ENCODE measurements at places on chromosomes 3 and 15.

- DNase-seq: no peak
Observed at GRCh38 chr3:197327701-197328100, 29.3 kb upstream of the DLG1 start.

DNA sequence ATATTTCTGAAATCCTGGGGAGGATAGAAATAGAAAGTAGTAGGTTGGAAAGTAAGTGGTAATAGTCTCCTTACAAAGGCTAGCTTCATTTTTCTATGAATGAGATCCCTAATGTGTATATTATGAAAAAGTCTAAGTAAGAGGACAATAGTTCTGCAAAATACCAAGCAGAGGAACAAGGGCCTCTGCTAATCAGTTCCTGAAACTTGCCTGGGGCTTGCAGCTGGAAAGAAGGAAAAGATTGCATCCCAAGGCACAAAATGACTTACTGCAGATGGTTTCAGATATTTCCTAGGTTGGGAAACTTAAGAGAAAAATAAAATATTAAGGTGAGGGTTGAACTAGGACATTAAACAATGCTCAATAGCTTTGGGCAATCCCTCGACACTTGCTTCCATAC lies 293.6 kb downstream of the GAP43 start:
- DNase-seq: no peak

DNA sequence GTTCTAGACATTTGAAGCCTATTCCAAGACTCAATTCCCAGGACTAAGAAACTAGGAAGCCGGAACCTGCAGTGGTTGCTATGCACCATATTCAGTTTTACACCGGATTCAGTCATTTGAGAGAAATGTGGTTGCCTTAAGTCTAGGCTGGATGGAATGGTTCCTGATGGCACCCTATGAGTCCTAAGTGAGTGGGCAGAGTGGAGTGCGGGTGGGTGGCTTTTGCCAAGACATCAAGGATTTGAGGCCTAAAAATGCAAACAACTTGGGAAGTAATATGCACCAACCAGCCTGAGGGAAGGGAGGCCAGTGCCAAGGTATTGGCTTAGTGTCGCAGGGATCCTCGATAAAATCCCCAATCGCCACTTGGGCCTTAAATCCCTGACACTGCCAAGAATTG lies 4.2 kb upstream of the CD276 start:
- no peak for DNase-seq

- no peak for DNase-seq
Observed at GRCh38 chr15:25939122-25939521, 76.0 kb upstream of the ATP10A start.

GRCh38 chr3:56886314-56886713 lies 84.6 kb upstream of the ARHGEF3 start:
- no peak for DNase-seq

DNA sequence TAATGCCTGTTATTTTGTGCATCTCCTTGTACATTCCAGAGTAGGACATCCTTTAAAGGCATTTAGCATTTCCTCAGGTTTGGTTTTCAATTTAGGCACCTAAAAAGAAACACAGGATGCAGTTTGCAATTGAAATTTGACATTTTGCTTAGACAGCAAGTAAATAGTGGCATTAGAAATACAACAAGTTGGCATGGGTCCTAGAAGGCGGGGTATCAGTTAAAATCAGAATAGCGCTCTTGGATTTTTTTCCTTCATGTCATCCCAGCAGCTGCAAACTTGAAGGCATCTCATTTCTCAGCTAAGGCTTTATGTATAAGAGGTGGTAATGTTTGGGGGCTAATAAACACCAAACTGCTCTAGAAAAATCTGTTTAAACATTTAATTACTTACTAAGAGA lies 47.5 kb upstream of the SKOR1 start:
- DNase-seq: no peak

GRCh38 chr15:49148298-49148697 lies 7.1 kb downstream of the COPS2 start:
- no peak for DNase-seq

- no peak for DNase-seq
Observed at GRCh38 chr3:193314161-193314560, 64.4 kb downstream of the ATP13A5 start.

DNA sequence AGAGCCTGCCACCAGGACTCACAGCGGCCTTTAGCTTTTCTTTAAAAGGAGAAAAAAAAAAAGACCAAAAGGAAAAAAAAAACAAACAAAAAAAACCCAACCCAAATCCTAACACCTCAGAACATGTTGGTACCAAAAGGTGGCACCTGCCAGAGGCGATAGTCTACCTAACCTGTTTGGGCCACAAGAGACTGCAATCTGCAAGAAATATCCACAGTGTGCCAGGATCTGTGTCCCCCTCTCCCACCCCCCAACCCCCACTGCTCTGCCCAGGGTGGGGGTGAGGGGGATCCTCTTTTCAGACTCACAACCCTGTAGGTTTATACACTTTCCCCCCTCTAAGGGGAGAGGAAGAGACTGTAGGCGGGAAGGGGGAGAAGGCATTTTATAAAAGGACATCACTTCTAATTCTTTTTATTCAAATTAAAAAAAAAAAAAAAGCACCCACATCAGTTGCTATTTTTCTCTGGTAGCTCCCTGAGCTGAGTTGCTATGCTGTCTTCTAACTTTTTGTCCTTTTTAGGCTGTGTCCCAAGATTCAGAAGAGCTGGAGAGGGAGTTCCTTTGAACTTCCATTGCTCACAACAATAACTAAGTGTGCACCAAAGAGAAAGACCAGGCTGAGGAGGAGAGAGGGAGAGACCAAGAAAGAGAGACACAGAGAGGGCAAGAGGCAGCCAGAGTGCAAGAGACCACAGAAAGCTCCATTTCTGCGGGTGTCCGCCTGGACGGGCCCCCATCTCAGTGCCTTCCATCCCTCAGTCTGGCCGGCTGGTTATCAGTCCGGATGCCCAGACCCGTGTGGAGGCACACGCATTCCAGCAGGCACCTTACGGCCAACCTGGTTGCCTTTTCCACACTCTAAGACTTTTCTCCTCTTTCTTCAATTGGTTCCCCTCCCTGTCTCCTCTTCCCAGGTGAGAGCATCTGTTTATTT lies 48.9 kb downstream of the TLE3 start:
- no peak for DNase-seq

- no peak for DNase-seq
Observed at GRCh38 chr3:43177085-43177484, 71.2 kb upstream of the POMGNT2 start.

DNA sequence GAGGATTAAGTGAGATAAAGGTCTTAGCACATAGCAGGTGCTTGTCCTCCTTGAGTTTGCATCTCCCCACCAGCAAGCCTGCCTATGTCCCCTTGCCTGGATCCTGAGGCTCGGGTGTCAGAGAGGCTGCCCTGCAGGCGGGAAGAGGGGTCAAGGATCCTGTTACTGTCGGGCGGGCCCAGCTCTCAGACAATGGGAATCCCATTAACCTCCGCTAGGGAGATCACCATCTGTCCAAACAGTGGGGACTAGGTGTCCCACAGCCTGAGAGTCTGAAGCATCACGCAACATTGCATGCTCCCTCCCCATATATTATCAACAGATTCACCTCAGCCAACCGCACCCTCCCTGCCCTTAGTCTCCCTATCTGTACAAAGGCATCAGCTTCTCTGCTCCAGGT lies 151.4 kb downstream of the FBLN2 start:
- no peak for DNase-seq

DNA sequence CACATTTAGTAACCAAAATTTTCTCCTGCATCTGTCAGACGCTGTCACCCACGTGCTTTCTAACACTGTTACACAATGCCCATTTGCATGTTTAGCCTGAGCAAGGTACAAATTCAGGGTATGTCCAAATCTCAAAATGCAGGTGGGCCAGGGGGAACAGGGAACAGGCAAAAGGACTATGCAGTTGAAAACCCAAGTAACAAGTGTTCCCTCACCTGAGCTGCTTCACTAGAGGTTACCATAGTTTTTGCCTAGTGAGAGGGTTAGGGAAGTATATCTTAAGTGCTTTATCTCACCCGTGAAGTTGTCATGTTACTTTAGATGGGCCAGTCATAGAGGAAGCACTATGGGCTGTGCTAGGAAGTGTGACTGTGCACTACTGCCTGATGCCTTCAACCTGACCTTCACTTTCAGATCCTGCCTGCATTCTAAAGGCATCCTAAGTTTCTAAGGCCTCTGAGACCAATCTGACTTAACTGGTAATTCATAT lies 6.0 kb upstream of the TMEM87A start:
- DNase-seq: peak; percentile 22

DNA sequence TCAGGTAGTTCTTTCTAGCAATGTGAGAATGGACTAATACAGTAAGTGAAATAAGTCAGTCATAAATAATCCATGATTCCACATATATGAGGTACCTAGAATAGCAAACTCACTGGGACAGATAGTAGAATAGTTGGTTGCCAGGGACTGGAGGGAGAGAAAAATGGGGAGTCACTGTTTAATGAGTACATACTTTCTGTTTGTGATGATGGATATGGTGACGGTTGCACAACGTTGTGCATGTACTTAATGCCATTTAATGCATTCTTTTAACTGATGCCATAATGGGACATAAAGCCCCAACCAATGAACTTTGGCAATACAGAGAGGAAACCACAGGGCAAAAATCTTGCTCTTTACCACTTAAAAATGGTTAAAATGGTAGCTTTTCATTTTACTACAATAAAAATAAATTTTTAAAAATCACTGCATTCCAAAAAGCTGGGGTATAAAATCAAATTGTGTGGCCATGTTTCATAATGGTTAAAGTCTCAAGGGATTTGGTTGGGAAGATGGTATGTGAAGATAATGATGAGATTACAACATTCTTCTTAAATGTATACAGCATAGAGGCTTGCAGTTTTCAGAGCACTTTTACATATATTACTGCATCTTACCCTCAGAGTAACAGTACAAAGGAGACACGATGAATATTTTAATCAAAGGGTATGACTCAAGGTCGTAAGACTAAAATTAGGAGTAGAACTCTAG lies 45.2 kb downstream of the ADAM10 start:
- no peak for DNase-seq

GRCh38 chr3:13748276-13748879 lies 131.5 kb downstream of the WNT7A start:
- DNase-seq: no peak

DNA sequence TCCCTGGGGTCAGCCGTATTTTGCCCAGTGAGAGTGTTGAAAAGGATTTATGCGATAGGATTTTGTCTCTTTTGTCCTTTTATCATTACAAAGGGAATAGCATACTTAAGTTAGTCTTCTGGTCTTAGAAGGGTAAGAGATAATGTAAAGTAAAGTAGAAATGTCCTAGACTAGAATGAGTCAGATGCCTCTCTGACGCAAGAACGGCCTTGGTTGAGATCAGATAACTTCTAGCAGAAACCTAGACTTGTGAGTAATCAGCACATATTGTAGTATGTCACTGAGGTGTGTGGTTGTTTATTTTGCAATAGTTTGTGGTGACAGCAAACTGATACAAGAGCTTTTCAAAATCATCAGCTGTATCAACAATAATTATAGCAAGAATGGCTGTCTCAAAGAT lies 866.1 kb downstream of the NSUN3 start:
- DNase-seq: peak; percentile 24

- no peak for DNase-seq
Observed at GRCh38 chr3:137765310-137766033, 1.4 kb downstream of the SOX14 start.

- no peak for DNase-seq
Observed at GRCh38 chr15:27665002-27665401, 434.1 kb downstream of the OCA2 start.

DNA sequence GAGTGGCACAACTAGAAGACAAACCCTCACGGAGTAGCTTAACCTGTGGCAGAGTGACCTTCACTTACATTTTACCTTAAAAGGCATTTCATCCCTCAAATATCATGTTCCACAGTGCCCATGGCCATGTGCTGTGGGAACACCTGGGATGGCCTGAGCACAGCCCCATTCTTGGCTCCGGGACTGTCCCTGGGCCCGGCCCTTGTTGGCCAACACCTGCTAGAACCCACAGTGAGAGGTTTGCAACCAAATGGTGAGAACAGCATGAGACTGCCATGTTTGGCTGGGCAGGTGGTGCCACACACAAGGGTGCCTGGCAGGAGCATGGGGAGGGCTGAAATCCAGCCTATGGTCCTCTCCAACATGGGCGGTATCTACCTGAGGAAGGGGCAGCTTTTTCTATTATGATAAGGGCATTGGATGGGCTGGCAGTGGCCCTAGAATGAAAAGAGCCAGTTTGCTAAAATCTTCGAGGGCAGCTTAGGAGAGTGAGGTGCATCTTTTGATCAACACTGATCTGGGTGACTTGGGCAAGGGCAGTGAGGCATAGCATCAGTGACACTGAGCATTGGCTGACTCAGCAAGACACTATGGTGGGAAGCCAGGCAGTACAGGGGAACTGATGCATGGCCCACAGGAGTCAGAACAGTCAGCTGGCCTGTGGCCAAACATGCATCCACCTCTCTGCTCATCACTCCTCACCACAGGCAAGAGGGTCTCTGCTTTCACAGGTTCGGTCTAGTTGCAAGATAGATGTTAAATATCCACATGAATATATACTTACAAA lies 53.9 kb downstream of the SYNM start:
- no peak for DNase-seq

GRCh38 chr15:93985925-93986324 lies 245.4 kb upstream of the MCTP2 start:
- DNase-seq: no peak

DNA sequence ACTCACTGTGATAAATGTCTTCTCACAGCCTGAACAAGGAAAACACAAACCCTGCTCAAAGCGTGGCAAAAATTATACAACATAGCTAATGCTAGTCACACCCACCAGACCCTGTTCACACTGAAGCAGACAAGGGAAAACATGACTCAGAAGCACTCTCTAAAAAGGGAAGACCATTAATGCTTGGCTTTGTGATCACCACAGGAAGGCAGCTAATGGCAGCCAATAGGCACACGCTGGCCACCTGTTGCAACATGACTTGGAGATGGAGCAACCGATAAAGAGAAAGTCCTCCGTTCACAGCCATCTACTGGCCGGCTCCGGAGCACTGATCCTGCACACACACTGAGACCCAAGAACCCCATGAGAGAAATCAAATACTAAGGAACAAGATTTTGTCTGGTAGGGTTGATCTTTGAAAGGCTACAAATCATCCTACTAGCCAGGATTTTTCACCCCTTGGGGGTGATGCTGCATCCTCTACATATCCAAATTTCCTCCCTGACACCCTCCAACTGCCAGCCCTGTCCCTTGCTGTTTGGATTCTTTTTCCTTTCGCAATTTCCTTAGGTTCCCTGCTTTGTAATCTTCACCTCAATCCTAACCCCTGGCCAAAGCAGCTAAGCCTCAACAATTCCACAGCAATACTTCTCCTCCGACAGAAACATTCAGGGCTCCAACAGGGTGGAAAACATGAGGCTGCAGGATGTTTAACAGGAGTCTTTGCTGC lies 3.2 kb downstream of the ZXDC start:
- peak; percentile 43 for DNase-seq

All from activated CD4-positive, alpha-beta T cell treated with anti-CD3 and anti-CD28 coated beads, Interleukin-2, Interleukin-4, amounts not matched to agents 100 ng/mL and 50 ng/mL, durations not matched to agents 16 hours and 8 hours (primary cell).